ENCODE measurements at places on chromosomes 2 and 18.

GRCh38 chr18:48238206-48238605 lies 171.0 kb downstream of the ZBTB7C start:
- no peak for DNase-seq

GRCh38 chr2:204234248-204234647 lies 297.7 kb downstream of the ICOS start:
- DNase-seq, result no peak

DNA sequence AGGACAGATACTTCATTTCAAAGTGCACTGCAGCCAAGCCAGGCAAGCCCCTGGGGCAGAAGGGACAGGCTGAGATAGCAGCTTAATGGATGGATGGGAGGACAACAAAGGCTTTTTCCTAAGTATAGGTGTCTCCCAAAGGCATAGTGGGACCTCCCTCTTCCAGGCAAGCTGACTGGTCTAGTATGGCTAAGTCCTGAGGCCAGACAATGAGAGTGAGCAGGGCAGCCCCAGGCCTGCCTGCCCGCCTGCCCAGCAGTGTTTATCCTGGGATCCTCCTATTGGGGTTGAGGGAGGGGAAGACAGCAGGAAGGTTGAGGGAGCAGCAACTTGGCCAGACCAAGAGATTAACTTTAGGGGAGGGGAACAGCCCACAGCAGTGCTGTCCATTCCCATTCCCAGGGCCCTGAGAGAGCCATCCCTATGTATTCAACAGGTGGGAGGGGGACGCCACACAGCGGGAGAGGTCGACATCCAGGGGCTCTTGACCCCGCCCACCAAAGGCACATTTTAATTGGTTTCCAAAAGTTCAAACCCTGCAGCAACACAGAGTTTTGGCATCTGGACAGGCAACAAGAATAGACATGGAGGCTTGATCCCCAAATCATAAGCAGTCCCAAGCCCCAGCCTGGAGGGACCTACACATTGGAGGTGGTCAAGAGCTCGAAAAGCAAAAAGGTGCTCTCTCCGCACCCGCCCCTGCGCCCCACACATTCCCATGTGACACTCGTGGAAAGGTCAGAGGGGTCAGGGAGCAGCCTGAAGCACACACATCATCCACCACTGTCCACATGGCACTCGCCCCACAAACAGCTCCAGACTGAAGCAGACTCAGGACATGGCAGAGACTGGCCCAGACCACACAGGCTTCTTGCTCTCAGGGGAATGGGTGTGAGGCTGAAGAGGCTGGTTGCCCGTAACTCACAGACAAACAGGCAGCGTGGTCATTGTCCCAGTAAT lies 2.9 kb upstream of the SFXN5 start:
- DNase-seq, result no peak

GRCh38 chr2:143974262-143974661 lies 545.7 kb downstream of the ZEB2 start:
- DNase-seq, result no peak

- DNase-seq, result no peak
Measured at GRCh38 chr18:78977637-78978348, 1.8 kb upstream of the SALL3 start.

DNA sequence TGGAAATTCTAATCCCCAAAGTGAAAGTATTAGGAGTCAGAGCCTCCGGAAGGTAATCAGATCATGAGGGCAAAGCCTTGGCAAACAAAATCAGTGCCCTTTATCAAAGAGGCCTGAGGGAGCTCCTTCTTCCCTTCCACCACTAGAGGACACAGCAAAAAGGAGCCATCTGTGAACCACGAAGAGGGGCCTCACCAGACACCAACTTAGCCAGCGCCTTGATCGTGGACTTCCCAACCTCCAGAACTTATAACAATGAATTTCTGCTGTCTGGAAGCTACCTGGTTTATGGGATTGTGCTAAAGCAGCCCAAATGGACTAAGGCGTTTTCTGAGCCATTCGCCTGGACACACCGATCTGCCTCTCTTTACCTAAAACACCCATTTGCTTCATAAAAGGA lies 133.1 kb downstream of the EIPR1 start:
- no peak for DNase-seq

DNA sequence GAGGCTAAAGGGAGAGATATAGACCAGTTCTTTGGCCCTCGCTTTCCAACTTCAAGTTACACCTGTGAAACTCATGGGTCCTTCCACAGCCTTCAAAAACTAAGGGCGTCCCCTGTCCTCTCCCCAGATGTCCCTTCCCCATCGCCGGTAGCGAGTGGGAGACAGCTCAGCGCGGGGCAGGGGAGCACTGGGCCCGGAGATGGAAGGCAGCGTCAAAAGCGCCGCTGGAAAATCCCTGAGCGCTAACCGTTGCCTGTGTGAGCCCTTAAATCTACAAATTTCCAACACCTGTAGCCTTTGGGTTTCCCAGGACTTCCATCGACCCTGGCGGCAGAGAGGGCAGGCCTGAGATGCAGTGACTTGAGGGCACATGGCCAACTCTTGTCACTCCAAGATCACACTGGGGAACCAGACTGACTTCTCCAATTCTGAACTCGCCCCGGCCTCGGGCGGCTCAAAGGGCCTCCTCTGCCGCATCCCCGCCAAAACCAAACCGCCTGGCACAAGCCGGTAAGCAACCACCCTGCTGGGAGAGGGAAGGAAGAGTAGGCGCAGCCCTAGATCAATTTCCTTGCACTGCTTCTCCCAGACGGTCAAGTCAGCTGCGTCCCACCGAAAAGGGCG lies 879 bp upstream of the EPAS1 start:
- DNase-seq, result no peak

- DNase-seq, result no peak
Measured at GRCh38 chr18:75809151-75809925, 381.8 kb upstream of the SMIM21 start.

GRCh38 chr18:62407660-62408059 lies 82.5 kb downstream of the TNFRSF11A start:
- no peak for DNase-seq

DNA sequence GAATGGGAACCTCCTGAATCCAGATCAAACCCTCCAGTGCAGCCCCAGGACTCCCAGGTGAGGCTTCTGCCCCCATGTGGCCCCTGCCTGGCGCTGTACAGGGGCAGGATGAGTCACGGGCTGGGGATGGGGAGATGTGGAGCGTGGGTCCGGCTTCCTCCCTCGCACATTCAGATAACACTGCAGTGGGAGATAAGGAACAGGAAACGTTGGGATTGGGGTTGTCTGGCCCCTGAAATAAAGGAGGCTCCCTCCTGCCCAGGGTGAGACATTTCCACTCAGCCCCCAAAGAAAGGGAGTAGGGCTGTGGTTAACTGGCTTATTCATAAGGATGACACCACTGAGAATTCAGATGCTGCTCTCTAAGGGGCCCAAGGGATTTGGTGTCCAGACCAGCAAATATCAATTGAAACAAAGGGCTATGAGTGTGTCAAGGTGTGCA lies 30.7 kb downstream of the IGFBP5 start:
- DNase-seq, result no peak

GRCh38 chr2:143142598-143142997 lies 13.4 kb downstream of the ARHGAP15 start:
- DNase-seq, result no peak

DNA sequence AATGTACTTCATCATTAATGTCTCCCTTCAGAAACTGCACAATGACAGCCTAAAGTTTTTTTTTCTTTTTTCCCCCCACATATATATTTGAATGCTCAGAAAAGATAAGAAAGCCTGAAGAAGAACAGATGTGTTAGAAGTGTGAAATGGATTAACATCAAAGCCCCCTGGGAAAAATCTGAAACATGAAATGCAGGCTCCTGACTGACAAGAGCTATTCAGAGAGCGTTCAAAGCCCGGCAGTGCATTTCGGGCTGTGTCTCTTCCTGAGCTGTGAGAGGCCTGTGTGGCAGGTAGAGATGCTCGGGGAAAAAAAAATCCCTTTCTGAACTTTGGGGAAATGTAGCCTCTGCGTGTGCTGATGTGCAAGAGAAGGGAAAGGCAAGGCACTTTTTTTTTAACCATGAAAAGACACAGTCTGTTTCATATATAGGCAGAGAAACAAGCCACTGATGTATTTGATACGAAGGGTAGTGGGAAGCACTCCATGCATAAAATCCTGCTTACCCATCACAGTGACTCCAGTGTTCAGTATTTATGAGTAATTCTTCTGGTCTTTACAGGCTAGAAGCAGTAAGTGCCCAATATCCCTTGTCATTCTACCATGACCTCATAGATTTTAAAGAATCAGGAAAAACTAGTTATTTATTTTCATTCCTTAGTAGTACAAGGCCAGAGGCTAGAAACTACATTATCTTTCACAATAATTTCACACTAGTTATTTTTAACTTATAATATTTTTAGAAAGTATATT lies 1574.2 kb upstream of the PIK3C3 start:
- no peak for DNase-seq

Data from SHP77 treated with DMSO at 0.1 percent for 48 hours (cell line).